ENCODE measurements at places on chromosomes 4 and X. TPM values are rescaled to one million over a fixed set of nuclear protein-coding genes. Genes with fewer than 3 reads are reported as not detected.

GRCh38 chr4:7845493-7846128 is 94.0 kb downstream of the AFAP1 start:
- no peak overlapping the region for H3K4me3 ChIP-seq
- H3K27me3 ChIP-seq, result no peaks in the 10 kb centered on the region
- peaks cover 37% of the 10 kb centered on the region for H3K36me3 ChIP-seq
- no peak for DNase-seq
- peaks cover 51% of the 10 kb centered on the region for H3K4me1 ChIP-seq

DNA sequence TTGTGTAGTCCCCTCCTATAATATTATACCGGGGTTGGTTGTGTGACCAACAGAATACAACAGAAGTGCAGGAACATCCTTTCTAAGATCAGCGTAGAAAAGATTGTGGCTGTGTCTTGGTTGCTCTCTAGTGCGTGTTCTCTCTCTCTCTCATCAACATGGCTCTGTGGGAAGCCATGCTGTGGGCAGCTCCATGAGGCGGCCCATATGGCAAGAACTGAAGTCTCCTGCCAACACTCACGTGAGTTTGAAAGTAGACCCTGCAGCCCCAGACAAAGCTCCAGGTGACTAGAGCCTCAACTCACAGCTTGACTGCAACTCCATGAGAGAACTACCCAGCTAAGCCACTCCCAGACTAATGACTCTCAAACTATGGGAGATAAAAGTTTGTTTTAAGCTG is 118.7 kb downstream of the TSPAN5 start:
- no peaks in the 10 kb centered on the region for H3K27me3 ChIP-seq
- no peaks in the 10 kb centered on the region for H3K36me3 ChIP-seq
- no peaks in the 10 kb centered on the region for H3K4me1 ChIP-seq
- no peak overlapping the region for H3K4me3 ChIP-seq
- no peak overlapping the region for H3K27ac ChIP-seq

GRCh38 chr4:186019269-186019668 is 49.7 kb upstream of the TLR3 start:
- H3K4me3 ChIP-seq, result no peak overlapping the region
- no peaks in the 10 kb centered on the region for H3K36me3 ChIP-seq
- DNase-seq, result no peak
- peaks cover 2% of the 10 kb centered on the region for H3K27me3 ChIP-seq

GRCh38 chrX:133412246-133412645 is 3.0 kb downstream of the GPC4 start:
- H3K4me1 ChIP-seq, result peaks cover 8% of the 10 kb centered on the region
- peak; percentile 72 for DNase-seq
- peak overlapping the region; percentile 33 for H3K27ac ChIP-seq
- no peaks in the 10 kb centered on the region for H3K36me3 ChIP-seq

GRCh38 chrX:41449615-41450014 is 2.5 kb downstream of the NYX start:
- no peaks in the 10 kb centered on the region for H3K36me3 ChIP-seq
- DNase-seq, result peak; percentile 28
- peaks cover 4% of the 10 kb centered on the region for H3K4me1 ChIP-seq
- H3K4me3 ChIP-seq, result peak overlapping the region; percentile 36
- no peaks in the 10 kb centered on the region for H3K27me3 ChIP-seq

DNA sequence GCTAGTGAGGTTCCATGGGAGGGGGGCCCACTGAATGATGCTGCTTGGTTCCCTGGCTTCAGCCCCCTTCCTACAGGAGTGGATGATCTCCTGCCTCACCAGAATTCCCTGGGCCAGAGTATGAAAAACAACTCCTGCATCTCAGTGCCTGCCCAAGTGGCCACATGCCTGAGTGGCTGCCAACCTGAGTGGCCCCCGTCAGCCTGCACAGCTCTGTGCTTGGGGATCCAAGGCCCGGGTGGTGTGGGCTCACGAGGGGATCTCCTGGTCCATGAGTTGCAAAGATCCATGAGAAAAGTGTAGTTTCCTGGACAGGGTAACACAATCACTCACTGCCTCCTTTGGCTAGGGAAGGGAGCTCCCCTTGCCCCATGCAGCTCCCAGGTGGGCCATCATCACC is 17.1 kb downstream of the STPG2 start:
- DNase-seq, result no peak
- no peaks in the 10 kb centered on the region for H3K36me3 ChIP-seq
- no peaks in the 10 kb centered on the region for H3K4me1 ChIP-seq
- no peak overlapping the region for H3K4me3 ChIP-seq
- no peak overlapping the region for H3K27ac ChIP-seq

DNA sequence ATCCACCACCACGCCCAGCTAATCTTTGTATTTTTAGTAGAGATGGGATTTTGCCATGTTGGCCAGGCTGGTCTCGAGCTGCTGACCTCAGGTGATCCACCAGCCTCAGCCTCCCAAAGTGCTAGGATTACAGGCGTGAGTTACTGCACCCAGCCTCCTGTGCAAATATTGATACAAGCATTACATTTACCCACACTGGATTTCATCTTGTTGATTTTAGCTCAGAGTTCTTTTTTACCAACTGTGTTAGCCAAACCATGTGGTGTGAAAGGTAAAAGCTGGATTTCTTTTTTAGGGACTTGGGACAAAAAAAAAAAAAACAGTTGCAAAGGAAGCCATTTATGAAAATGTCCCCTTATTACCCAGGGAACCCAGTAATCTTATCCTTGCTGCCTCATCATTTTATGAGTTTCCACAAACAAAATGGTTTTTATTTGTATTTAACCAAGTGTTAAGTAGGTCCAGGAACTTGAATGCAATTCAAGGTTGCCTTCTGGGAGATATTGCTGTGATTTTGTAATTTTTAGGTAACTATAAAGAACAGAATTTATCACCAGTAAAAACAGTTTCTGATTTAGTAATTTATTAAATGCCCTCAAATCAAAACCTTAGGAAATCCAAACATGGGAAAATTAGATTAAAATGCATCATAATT is 202.5 kb downstream of the PALLD start:
- H3K36me3 ChIP-seq, result peaks cover 6% of the 10 kb centered on the region
- H3K27me3 ChIP-seq, result no peaks in the 10 kb centered on the region
- no peak for DNase-seq
- H3K4me1 ChIP-seq, result peaks cover 18% of the 10 kb centered on the region
- no peak overlapping the region for H3K4me3 ChIP-seq

DNA sequence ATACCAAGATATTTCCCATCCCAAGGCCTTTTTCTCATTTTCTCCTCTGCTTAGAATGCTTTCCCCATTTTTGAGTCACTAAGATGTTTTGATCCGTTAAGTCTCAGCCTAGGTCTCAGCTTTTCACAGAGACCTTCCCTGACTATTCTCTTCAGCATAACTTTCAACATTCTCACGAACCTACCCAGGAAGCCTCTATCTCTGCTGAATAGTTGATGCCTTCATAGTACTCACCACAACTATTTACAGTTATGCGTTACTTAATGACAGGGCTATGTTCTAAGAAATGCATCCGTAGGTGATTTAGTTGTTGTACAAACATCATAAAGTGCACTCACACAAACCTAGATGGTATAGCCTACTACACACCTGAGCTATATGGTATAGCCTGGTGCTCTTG is 64.5 kb downstream of the ARL9 start:
- no peak overlapping the region for H3K4me3 ChIP-seq
- peak; percentile 79 for DNase-seq
- no peaks in the 10 kb centered on the region for H3K4me1 ChIP-seq
- H3K27me3 ChIP-seq, result no peaks in the 10 kb centered on the region

DNA sequence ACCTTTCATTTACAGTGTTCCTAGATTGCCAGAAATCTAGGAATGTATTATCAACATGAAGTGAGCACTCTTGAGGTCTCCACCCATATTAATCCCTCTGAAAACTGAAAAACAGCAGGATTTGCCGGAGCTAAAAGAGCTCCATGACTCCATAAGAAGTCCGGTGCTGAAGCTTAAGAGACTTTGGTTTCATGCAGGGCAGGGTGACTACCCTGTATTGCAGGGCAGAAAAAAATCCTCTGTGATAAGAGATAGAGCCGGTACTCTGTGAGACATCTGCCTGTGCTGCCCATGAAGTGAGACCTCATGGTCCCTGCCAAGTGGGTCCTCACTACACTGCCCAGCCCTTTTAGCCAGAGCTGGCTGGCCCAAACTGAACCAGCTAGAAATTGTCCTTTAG is 127.2 kb upstream of the NPY2R start:
- no peaks in the 10 kb centered on the region for H3K36me3 ChIP-seq
- H3K27ac ChIP-seq, result no peak overlapping the region
- H3K4me1 ChIP-seq, result no peaks in the 10 kb centered on the region

The RAB39B gene
- total RNA-seq, result 1.5 TPM

Measured in astrocyte (in vitro differentiated cells and primary cell).